ENCODE measurements at places on chromosomes 5 and 9.

DNA sequence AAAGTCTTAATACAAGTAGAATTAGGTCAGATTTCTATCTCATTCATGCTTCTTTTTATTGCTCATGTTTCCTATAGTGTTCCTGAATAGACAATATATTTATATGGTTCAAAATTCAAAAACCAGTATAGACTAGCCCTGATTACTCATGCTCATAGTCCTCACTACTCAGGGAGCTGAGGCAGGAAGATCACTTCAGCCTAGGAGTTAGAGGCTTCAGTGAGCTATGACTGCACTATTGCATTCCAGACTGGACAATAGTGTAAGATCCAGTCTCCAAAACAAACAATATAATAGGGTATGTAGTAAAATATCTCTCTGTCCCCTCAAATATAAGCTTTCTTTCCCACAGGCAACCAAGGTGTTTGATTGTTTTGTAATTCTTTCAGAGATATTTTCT, 2.4 kb downstream of the ANKRD31 start:
- no peaks in the 10 kb centered on the region for H3K36me3 ChIP-seq
- H3K27me3 ChIP-seq, result no peaks in the 10 kb centered on the region
- no peak for DNase-seq
- peaks cover 2% of the 10 kb centered on the region for H3K4me1 ChIP-seq

- no peak overlapping the region for H3K4me3 ChIP-seq
- no peak for DNase-seq
- peaks cover 8% of the 10 kb centered on the region for H3K4me1 ChIP-seq
- H3K36me3 ChIP-seq, result no peaks in the 10 kb centered on the region
- no peak overlapping the region for H3K27ac ChIP-seq
- H3K27me3 ChIP-seq, result no peaks in the 10 kb centered on the region
These were observed 97.6 kb downstream of the GADD45G start for GRCh38 chr9:89702401-89702800.

GRCh38 chr9:98199388-98200033, 7.1 kb upstream of the CORO2A start:
- no peak overlapping the region for H3K27ac ChIP-seq
- H3K27me3 ChIP-seq, result no peaks in the 10 kb centered on the region
- DNase-seq, result no peak
- H3K4me3 ChIP-seq, result no peak overlapping the region
- H3K36me3 ChIP-seq, result peaks cover 2% of the 10 kb centered on the region

GRCh38 chr5:145979270-145980223, 43.2 kb downstream of the SH3RF2 start:
- H3K27ac ChIP-seq, result no peak overlapping the region
- H3K36me3 ChIP-seq, result no peaks in the 10 kb centered on the region
- no peaks in the 10 kb centered on the region for H3K27me3 ChIP-seq
- DNase-seq, result no peak
- H3K4me1 ChIP-seq, result no peaks in the 10 kb centered on the region

DNA sequence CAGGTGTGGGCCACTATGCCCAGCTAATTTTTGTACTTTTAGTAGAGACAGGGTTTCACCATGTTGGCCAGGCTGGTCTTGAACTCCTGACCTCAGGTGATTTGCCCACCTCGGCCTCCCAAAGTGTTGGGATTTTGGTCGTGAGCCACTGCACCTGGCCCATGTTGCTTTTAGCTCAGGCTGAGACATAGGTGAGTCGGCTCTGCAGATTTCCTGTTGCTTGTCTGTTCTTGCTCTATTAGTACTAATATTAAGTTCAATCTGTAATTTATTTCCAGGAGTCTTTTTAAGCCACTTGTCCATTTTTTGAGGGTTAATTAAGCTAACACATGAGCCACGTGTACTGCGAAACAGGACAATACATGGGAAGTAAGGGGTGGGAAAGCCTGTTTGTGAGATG, 21.4 kb upstream of the BASP1 start:
- H3K27me3 ChIP-seq, result peaks cover 3% of the 10 kb centered on the region
- no peak overlapping the region for H3K4me3 ChIP-seq
- no peaks in the 10 kb centered on the region for H3K36me3 ChIP-seq
- no peak for DNase-seq
- H3K27ac ChIP-seq, result no peak overlapping the region

GRCh38 chr5:160423099-160423498, 1.4 kb downstream of the PTTG1 start:
- no peaks in the 10 kb centered on the region for H3K27me3 ChIP-seq
- no peak for DNase-seq
- peaks cover 23% of the 10 kb centered on the region for H3K4me1 ChIP-seq
- H3K36me3 ChIP-seq, result no peaks in the 10 kb centered on the region

GRCh38 chr5:56585461-56585860, 229.9 kb upstream of the MAP3K1 start:
- no peak overlapping the region for H3K4me3 ChIP-seq
- no peak overlapping the region for H3K27ac ChIP-seq
- H3K4me1 ChIP-seq, result peaks cover 40% of the 10 kb centered on the region
- no peaks in the 10 kb centered on the region for H3K36me3 ChIP-seq
- H3K27me3 ChIP-seq, result no peaks in the 10 kb centered on the region

- no peak for DNase-seq
- no peak overlapping the region for H3K27ac ChIP-seq
- H3K27me3 ChIP-seq, result no peaks in the 10 kb centered on the region
- H3K4me3 ChIP-seq, result no peak overlapping the region
- H3K36me3 ChIP-seq, result no peaks in the 10 kb centered on the region
These were observed 330.6 kb downstream of the ACTL7B start for GRCh38 chr9:108525186-108525585.

DNA sequence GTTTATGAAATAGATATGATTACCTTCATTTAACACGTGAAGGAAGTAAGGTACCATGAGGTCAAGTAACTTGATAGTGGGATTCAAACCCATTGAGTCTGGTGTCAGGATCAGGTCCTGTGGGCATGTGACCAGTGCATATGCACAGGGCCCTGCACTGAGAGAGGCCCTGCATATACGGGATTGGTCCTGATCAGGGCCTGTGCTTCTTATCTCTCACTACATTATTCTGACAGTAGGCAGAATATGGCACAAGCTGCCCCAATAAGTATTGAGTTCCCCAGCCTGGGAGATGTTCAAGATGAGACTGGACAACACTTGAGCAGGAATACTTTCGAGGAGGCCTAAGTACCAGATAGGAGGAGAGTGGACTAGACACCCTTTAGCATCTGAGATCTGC, 44.0 kb downstream of the GALNT10 start:
- no peak overlapping the region for H3K27ac ChIP-seq
- no peak for DNase-seq
- H3K36me3 ChIP-seq, result no peaks in the 10 kb centered on the region
- no peaks in the 10 kb centered on the region for H3K27me3 ChIP-seq

- H3K4me1 ChIP-seq, result no peaks in the 10 kb centered on the region
- no peaks in the 10 kb centered on the region for H3K36me3 ChIP-seq
- DNase-seq, result no peak
- H3K4me3 ChIP-seq, result no peak overlapping the region
- no peaks in the 10 kb centered on the region for H3K27me3 ChIP-seq
- H3K27ac ChIP-seq, result no peak overlapping the region
These were observed 58.2 kb upstream of the EQTN start for GRCh38 chr9:27355166-27355565.

DNA sequence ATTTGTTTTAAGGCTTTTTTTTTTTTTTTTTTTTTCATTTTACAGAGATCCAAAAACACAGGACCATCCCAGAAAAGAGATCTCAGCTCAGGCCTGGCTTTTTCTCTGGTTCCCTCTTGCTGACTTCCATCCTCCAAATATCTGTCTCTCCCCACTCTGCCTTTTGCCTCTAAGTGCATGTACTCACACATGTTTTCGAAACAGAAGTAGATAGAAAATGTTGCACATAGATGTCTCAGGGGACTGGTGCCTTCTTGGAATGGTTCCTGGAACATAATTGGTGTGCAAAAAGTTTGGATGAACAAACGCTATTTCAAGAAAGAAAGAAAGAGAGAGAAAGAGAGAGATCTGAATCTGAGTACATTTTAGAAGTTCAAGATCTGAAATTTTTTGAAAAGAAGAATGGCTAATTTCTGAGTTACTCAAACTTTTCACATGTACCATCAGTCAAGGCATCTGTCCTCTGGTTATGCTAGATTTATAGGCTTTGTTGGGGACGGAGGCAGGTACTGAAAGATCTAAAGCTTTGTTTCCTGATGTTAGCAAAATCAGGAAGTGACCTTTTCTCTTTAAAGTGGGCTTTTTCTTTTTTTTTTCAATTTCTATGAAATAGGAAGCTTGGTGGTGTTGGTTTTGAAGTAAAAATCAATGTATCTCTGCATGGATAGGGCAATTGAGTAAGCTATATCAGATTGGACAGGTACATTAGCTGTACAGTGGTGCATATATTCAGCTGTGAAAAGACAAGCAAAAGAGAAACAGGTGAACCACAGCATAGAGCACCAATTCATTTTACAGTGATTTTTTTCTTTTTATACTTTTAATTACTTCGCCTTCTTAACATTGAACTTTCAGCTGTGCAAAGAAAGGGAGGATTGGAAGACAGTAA, 8.5 kb upstream of the TNFSF8 start:
- H3K4me3 ChIP-seq, result no peak overlapping the region
- H3K36me3 ChIP-seq, result no peaks in the 10 kb centered on the region
- H3K27ac ChIP-seq, result no peak overlapping the region
- DNase-seq, result no peak

DNA sequence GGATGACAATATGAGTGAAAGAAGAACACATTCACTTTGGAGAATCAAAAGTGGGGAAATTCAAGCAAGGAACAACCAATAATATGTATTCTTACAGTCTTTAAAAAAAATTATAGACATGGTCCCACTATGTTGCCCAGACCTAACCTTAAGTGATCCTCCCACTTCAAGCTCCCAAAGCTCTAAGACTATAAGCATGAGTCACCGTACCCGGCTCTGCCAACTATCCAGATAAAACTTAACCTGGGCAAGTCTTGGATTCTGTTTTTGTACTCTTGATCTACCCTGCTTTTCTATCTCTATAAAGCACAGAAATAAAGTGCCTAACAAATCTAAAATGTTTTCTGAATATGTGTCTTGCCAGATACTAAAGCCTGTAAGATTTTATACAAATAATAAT, 30.9 kb downstream of the CEMIP2 start:
- no peak for DNase-seq
- no peaks in the 10 kb centered on the region for H3K4me1 ChIP-seq
- no peak overlapping the region for H3K4me3 ChIP-seq
- H3K36me3 ChIP-seq, result peaks cover 2% of the 10 kb centered on the region
- H3K27me3 ChIP-seq, result no peaks in the 10 kb centered on the region

DNA sequence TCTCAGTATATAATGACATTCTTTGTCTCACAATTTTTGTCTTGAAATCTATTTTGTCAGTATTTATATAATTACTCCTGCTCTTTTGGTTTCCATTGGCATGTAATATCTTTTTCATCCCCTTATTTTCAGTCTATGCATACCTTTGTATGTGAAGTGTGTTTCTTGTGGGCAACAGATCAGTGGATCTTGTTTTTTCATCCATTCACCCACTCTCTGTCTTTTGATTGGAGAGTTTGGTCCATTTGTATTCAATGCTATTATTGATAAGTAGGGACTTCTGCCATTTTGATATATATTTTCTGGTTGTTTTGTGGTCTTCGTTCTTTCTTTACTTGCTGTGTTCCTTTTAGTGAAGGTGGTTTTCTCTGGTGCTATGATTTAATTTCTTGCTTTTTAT, 10.9 kb downstream of the RIC1 start:
- no peak for DNase-seq
- peaks cover 3% of the 10 kb centered on the region for H3K4me1 ChIP-seq
- H3K27me3 ChIP-seq, result no peaks in the 10 kb centered on the region
- no peak overlapping the region for H3K4me3 ChIP-seq

DNA sequence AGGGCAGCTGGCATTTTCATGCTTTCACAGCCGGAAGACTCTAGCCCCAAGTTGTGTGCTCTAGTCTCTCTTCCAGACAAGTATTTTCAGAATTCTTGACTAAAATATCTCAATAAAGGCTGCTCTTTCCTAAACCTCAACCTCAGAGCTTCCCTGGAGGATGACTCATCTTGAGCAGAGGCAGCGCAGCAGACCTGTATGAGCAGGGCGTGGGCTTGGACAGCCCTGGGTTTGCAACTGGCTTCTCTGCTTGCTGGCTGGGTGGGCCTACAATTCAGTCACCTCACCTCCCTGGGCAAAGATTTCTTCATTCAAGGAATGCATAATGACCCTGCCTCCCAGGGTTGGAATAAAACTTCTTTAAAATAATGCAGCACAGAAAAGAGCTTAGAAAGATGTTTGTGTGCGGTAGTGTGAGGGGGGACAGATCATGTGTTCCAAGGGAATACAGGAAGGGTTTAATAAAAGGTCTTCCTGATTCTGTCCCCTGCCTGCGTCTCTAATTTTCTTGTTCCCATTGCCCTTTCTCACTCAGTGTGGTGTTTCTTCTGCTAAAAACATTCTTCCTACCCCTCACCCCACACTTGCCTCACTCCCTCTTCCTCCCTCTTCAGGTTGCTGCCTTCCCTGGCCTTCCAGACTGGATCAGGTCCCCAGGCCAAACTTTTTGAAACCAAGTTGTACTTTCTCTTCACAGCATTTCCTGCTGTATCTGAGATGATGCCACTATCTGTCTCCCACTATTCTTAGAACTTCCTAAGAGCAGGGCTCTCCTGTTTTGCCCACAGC, 39.4 kb upstream of the MAP1B start:
- H3K27ac ChIP-seq, result no peak overlapping the region
- peaks cover 2% of the 10 kb centered on the region for H3K27me3 ChIP-seq
- H3K36me3 ChIP-seq, result no peaks in the 10 kb centered on the region
- DNase-seq, result no peak
- H3K4me1 ChIP-seq, result no peaks in the 10 kb centered on the region

- no peak overlapping the region for H3K4me3 ChIP-seq
- no peaks in the 10 kb centered on the region for H3K4me1 ChIP-seq
- no peaks in the 10 kb centered on the region for H3K27me3 ChIP-seq
- H3K27ac ChIP-seq, result peak overlapping the region; percentile 26
These were observed 205.2 kb upstream of the ZNF608 start for GRCh38 chr5:124951661-124952060.

DNA sequence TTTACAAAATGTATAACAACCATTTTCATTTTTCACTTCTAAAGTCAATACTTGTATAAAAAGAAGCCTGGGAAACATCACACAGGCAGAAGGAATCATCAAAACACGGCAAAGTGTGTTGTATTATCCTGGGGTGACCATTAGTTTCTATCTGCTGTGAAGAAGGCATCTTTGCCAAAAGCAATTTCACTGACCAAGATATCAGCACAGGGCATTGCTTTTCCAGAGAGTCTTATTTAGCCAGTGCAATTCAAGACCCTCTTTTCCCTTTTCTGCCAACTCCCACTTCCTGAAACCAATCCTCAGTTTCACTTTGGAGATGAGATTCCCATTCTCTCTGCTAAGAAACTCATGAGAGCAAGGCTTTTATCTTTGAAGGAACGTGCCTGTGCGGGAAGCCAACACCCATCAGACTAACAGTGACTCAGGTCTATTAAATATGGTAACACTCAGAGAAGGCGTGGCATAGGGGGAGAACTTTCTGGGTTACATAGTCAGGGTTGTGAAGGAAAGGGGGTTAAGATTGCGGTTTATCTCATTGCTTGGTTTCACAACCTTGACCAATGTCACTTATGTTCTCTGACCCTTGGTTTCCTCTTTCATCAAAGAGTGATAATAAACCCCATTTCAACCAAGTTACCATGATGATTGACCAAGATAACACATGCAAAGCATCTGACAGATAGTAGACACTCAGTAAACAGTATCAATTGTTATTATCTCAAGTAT, 666.9 kb upstream of the KLF4 start:
- no peaks in the 10 kb centered on the region for H3K27me3 ChIP-seq
- no peaks in the 10 kb centered on the region for H3K4me1 ChIP-seq
- no peaks in the 10 kb centered on the region for H3K36me3 ChIP-seq
- no peak for DNase-seq
- H3K27ac ChIP-seq, result no peak overlapping the region

GRCh38 chr9:137123468-137123837, 8.9 kb upstream of the DPP7 start:
- no peak overlapping the region for H3K27ac ChIP-seq
- H3K4me1 ChIP-seq, result peaks cover 16% of the 10 kb centered on the region
- H3K4me3 ChIP-seq, result no peak overlapping the region
- H3K36me3 ChIP-seq, result no peaks in the 10 kb centered on the region
- H3K27me3 ChIP-seq, result no peaks in the 10 kb centered on the region
